T-helper 1 cell (primary cell): ENCODE measurements at places on chromosomes 1 and 21.

GRCh38 chr1:104019675-104020049 is 270.0 kb downstream of the AMY1C start:
- no peak for DNase-seq

GRCh38 chr1:167089939-167090313 is 251 bp downstream of the GPA33 start:
- DNase-seq, result no peak

DNA sequence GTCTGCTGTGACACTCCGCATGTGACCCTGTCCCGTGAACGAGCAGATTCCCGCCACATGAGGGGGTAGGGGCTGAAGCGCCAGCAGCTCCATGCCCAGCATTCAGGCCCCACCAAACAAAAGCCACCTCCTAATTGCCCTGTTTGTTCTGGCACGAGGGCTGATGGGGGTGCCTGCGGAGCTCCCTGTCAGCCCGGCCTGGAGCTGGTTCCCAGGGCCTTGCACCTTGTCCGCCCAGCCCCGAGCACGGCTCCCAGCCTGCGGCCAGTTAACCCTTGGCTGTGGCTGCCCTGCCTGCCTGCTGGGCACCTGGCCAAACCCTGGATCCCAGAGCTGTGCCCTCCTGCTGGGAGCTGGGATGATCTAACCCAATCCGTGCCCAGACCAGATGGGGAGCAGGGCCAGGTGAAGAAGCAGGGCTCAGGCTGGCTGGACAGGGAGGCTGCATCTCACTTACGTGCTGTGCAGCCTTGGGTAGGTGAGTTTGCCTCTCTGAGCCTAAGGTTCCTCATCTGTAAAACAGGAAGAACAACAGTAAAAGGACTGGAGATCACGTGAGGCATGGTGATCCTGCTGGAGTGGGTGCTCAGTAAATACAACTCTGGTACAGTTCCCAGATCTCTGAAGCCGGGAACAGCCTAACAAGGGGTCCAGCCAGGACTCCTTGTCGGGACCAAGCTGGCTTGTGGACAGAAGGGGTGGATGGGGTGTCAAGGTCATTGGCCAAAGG is 110.9 kb upstream of the IFFO2 start:
- no peak for DNase-seq

GRCh38 chr1:27832762-27833161 is 2.2 kb downstream of the PPP1R8 start:
- no peak for DNase-seq

GRCh38 chr1:230335861-230336522 is 90.1 kb downstream of the PGBD5 start:
- no peak for DNase-seq

DNA sequence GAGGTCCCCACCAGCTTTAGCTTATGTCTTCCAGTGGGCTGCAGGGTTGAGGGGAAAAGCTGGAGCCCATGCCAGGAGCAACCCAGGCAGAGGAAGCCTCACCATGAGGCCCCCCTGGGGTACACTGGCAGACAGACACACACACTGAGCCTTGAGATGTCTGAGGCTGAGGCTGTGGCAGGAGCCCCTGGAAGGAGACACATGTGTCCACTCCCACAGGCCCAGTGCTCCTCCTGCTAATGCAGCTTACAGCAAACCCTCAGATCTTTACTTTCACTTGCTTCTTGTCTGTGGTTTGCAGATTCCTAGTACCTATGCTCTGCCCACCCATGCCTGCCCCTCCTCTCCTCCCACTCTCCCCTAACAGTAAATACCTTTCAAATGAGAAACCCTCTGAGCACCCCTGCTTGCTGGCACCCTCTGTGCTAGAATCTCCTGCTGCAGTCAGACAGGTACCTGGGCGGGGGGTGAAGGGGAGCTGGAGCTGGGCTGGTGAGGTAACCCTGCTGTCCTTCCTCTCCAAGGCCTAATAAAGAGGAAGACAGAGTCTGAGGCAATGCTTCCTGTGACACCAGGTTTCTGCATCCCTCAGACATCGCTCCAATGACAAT is 63.4 kb upstream of the NEK2 start:
- no peak for DNase-seq

DNA sequence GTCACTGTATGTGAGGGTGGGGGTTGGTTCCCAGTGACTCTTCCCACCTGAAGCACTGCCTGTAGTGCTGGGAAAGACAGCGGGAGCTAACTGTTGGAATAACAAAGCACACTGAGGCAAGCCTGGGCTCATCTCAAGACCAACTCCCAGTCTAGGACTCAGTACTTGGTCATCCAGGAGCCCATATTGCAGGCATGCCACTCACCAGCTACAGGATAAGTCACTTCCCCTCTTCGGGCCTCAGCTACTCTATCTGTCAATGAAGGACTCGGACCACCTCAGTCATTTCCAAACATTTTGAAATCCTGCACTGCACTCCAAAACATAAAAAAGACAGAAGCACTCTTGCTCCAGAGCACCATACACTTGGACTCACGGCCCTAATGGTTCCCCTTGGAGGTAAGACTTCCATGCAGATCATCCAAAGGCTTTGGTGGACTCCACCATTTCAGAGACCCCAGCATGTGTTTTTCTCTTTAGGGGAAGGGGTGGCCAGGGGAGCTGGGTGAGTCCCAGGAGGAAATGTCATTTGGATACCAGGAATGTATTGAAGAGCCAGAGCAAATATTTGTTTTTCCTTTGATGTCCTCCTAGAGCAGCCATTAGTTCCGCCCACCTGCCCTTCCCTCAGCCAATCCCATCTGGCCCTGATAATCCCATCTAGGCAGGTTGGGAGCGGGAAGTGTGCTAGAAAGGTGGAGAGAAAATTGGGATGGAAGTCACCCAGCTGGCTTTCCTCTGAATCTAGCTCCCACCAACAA is 3.1 kb downstream of the NUAK2 start:
- DNase-seq, result no peak

GRCh38 chr1:220219865-220220698 is 52.2 kb downstream of the RAB3GAP2 start:
- DNase-seq, result no peak

DNA sequence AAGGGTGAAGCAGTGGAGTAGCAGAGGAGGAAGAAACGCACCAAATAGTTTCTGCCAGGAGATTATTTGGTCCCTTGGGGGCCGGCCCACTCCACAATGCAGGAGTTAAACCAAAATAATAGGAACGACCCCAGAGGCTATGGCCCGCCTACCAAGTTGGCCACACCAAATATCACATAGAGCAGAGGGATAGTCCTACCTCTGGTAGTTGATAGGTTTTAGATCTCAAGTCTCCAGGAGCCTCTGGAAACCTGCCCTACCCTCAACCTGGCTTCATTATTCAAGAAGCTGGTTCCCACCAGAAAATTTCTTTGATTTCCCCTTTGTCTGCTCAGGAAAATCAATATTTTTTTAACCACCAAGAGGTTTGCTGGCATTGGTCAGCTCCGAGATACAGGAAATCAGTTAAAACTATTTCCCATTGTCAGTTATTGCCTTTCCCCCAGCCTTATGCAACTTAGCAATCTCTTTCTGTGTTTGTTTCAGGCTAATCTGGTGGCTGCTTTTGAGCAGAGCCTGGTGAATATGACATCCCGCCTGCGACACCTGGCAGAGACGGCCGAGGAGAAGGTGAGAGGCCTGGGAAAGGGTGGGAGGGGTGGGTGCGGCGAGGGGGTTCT is 35.5 kb upstream of the IPO9 start:
- no peak for DNase-seq

DNA sequence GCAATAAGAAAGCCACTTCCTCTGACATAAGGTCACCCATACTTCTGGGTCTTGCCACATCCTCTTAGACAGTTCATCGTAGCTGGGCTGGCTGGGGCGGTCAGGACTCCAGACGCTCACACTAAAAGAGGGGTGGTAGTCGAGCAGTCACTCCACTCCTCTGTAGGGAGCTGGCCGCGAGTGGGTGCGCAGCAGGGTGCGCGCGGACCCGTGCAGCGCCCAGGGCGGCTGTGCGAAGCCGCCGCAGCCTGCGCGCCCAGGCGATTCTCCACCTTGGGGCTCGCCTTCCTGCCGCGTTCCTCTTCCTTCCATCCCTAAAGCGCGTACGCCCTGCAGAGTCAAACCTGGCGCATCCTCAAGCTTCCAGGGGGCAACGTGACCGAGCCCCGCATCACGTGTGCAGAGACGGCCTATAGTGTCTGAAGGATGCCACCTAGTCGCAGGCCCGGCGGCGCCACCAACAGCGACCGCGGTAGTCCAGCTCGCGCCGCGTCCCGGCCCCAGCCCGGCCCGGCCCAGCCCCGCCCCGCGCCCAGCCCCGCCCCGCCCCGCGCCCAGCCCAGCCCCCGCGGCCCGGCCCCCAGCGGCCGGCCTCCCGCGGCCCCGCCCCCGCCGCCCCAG is 360 bp upstream of the PRDX6 start:
- peak; percentile 76 for DNase-seq

- DNase-seq, result no peak
Observed at GRCh38 chr1:225999912-226000337, 782 bp upstream of the SDE2 start.

GRCh38 chr1:16369821-16370220 is 2.8 kb downstream of the SZRD1 start:
- no peak for DNase-seq

- no peak for DNase-seq
Observed at GRCh38 chr1:1407636-1408318, 684 bp upstream of the MRPL20 start.

DNA sequence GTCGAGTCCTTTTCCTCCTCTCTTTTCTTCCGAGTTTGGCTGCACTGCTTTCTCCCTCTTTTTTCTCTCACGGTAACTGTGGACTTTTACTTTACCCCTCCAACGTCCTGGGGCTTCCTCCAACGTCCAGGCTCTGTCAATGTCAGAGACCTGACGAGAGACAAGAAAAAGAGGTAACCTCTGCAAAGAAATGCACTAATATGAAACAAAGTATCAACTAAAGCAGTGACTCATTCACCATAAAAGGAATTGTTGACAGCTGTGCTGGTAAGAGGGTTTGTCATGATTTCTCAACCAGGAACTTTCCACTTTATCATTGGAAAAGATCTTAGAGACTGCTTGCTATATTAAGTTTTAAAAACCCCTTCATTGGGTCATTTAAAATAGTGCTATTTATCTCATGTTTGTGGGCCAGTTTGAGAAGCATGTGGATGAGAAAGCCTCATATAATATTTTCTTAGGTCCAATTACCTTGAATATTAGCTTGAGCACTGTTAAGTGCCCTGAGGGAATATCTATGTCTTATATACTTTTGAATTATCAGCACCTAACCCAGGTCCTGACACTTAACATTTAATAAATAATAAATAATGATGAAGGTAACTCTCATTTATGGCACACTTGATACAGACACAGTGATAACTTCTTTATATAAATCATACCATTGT is at the start of gene GBP2:
Gene GBP2, minus strand, starts transcription at position 202 of the 668 bp plus-strand sequence. CDS start 4,148 bp downstream, outside the sequence.
- DNase-seq, result no peak

DNA sequence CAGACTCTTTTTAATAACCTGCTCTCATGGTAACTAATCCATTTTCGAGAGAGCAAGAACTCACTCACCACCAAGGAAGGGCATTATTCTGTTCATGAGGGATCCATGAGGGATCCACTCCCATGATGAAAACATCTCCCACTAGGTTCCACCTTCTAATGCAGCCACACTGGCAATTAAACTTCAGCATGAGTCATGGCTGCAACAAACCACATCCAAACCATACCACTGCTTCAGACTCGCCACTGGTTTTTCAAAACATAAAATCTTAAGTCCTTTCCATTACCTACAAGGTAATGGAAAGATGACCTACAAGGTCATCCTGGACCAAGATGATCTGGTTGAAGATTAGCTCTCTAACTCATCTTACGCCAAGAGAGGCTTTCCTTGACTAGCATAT is 405.1 kb downstream of the VAV3 start:
- DNase-seq, result no peak

- DNase-seq, result no peak
Observed at GRCh38 chr21:16323596-16323995, 593.8 kb downstream of the USP25 start.

- DNase-seq, result no peak
Observed at GRCh38 chr1:52054496-52055065, 410 bp downstream of the TXNDC12 start.

GRCh38 chr1:119713039-119713748 is 1.5 kb downstream of the PHGDH start:
- DNase-seq, result no peak

- DNase-seq, result no peak
Observed at GRCh38 chr1:119631086-119631432, 17.0 kb downstream of the ZNF697 start.

GRCh38 chr1:14064649-14065442 is 364.9 kb downstream of the PRDM2 start:
- no peak for DNase-seq

DNA sequence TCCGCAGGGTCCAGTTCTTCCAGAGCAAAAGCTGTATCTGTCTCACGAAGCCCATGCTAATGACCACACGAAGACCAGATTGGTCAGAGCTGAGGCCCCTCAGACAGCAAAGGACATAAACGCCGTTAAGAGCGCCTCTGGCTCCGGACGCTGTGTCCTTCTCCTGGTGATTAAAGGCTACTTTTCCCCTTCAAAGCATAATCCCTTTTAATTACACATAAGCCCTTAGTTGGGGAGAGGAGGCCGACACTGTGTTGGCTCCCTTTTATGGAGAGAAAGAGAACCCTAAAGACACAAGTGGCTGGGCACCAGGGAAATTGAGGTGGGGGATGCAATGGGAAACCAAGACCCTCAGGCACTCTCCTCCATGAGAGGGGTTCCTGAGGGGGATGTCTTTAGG is at the start of gene ABCA4:
Gene ABCA4, minus strand, starts transcription at position 158 of the 400 bp plus-strand sequence. Its CDS starts 103 bp downstream, at position 55.
- no peak for DNase-seq

DNA sequence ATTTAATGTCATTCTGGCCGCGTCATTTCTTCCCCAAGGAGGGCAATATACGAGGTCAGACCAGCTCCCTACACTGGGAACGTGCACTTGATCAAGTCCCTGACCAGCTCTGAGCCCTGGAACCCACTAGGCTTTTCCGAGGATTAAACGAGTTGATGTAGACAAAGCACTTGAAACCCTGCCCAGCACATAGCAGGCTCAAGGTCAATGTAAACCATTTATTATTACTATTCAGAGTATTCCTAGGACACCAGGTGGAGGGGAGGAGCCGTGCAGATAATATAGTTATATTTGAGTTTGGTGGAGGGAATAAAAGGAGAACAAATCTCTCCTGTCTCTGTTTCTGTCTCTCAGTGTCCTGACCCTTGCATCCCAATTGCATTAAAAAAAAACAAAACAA is 174.1 kb upstream of the IGSF21 start:
- no peak for DNase-seq

- DNase-seq, result no peak
Observed at GRCh38 chr1:219000631-219001030, 173.0 kb upstream of the LYPLAL1 start.

DNA sequence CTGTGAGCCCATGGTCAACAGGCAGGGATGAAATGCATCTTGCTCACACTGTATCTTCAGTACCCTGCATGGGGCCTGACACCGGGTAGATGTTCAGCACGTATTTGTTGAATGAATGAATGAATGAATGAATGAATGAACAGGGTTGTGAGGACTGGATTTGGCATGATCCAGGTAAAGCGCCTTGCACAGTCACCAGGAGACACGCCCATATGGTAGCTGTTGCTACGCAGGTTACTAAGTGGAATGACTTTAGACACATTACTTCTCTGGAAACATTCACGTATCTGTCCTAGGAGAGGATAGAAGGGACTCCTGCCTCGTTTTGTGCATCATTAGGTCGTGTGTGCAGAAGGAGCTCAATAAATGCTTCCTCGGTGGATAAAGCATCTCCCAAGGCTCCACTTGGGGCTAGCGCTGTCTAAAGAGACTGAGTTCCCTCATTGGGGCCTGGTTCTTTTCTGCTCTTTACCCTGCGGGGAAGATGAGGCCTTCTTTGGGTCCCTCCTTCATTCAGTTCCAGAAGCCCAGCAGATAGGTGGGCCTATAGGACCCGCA is 54.2 kb downstream of the NDUFS5 start:
- DNase-seq, result no peak
